ENCODE measurements at places on chromosomes 16 and 17. TPM values are rescaled to one million over a fixed set of nuclear protein-coding genes. Genes with fewer than 3 reads are reported as not detected.
A peak's percentile ranks its signal among the peaks of the same experiment; 100 is the strongest.

GRCh38 chr16:66247516-66248481, 118.7 kb upstream of the CDH5 start:
- peak; percentile 84 for DNase-seq

DNA sequence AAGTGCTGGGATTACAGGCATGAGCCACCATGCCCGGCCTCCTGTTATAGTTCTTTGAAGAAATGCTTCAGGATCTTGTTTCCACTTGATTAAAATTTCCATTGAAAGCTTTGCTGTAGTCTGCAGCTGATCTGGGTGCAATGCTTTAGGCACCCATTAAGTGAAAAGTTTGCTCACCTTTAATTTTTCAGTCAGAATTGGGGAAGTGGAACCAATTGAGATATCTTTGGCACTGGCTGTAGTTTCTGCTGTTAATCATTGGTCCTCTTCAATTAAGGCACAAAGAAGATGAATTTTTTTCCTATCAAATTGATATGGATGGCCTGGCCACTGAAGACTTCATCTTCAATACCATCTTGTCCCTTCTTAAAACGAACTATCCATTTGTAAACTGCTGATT, 336.1 kb upstream of the TBX2 start:
- DNase-seq = no peak

CCDC92B gene
- 0.06 TPM for total RNA-seq

GRCh38 chr17:69959283-69959682, 115.7 kb upstream of the KCNJ16 start:
- DNase-seq = no peak

DNA sequence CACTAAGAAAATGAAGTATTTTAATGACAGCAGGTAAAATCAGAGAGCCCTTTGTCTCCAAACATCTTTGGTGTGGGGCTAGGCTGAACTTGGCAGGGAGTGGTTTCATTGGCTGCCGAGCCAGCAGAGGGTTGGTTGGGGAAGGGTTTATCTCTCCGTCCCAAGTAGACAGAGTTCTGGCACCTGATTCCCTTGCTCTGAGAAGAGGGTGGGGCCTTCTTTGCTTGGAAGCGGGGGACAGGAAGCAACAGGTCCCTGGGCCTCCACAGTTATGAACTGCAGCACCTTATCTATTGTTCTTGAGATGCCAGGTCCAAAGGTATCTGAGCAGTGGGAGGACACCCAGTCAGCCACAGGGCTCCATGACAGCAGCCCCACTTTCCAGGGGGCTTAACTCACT, 12.3 kb upstream of the CDH1 start:
- DNase-seq = no peak

GRCh38 chr17:58291246-58291645, 10.5 kb upstream of the MPO start:
- no peak for DNase-seq
